T-helper 17 cell (primary cell): ENCODE measurements at places on chromosomes 6 and 20.

DNA sequence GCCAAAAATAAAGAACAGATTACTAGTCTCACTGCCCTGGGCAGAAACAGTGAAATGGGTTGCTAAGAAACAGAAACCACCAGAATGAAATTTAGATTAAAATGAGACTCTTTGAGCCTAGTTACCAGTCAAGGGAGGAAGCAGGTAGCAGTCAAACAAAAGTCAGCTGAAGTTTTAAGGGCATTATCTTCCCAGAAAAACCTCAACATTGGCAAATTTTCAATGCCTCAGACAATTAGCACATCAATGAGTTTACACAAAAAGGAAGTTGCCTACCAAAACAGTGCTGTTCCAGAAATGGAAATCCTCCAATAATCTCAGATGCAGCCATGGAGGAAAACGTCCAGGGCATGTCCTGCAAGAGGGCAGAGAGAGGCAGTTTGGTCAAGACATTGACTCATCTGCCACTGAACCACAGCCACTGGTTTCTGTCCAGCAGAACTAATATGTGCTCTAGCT is 399.7 kb upstream of the ADGRB3 start:
- DNase-seq = no peak

DNA sequence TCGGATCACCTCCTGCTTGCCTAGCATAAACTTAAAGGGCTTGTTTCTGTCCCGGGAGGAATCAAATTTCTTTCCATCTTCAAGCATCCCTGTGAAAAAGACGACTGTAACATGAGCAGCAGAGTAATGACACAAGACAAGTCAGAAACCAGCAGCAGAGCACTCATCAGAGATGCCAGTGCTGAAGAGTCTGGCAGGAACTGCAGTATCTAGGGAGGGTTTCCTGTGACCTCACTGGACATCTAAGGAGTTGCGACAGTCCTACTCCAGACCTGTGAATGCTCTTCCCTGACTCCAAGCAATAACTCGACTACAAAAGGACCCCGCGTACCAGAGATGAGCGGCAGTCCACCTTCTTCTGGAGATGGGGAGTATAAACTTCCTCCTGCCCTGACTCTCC is 17.3 kb downstream of the FKBP1A start:
- no peak for DNase-seq

DNA sequence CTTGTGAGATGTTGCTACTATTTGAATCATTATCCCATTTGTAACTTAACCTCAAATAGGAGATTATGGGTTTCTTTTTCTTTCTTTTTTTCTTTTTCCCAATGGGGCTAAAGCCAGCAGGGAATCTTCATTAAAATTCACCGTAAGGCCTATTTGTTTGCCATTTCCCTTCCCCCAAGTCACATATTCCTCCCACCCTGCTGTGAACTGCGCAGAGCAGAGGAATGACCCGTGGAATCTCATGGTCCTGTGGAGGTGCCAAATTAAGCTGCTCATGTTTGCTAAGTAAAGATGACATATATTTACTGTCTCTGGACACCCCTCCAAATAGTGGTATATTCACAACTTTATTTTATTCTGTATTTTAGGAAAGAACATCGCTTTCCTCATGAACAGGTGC is 699.3 kb downstream of the RNF144B start:
- no peak for DNase-seq

GRCh38 chr20:48832405-48832730 is 4.6 kb upstream of the PREX1 start:
- DNase-seq = no peak

- no peak for DNase-seq
Observed at GRCh38 chr6:160962835-160963623, 28.5 kb upstream of the MAP3K4 start.
